ENCODE measurements at places on chromosomes 12 and 14.

DNA sequence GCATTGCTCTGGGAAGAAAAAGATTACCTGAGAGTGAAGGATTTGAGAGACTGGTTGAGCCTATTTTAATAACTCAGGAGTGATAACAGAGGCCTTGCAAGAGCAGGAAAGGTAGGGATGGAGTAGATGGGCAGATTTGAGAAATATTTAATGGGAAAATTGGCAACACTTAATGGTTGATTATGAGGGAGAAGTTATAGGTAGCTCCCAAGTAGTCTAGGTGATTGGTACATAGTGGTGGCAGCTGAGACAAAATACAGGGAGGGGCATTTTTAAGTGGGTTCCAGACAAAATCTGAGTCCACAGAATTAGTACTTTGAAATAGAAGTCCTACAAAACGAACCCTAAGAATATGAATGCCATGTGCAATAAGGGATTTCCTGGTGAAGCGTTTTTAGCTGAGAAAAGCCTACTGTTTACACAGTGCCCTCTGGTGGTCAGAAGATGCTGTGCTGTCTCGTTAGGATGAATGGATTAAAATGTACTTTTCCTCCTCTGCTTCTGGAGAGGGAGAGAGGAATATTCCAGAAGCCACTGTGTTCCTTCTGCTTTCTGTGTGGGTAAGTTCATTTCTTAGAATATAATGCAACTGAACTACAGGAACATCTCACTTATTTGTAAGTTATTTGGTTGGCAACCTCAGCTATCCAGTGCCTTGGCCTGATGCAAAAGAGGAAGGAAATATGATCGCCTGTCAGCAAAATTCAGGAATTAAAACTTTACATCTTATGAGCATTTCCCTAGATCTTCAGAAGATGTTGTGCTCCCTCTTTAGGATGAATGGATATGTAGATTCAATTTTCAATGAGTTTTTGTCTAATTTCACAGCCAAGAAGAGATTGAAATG, 6.5 kb downstream of the ZBTB1 start:
- DNase-seq: peak; percentile 18

DNA sequence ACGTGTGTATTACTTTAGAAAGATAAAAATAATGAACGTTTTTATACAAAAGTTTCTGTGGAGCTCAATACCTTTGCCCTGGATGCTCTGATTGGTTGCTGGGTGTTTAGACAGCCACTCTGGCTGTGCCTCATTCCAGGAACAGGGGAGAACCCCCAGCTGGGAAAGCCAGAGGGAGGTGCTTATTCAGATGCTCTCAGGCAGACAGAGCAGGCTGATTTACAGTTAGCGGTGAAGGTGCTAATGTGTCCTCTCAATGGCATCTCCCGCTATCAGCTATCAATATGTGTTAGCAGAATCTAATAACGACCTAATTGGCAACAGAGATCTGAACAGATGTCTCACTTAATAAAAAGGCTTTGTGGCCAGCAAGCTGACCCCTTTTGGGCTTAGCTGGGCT, 402.3 kb downstream of the NUAK1 start:
- DNase-seq: no peak

DNA sequence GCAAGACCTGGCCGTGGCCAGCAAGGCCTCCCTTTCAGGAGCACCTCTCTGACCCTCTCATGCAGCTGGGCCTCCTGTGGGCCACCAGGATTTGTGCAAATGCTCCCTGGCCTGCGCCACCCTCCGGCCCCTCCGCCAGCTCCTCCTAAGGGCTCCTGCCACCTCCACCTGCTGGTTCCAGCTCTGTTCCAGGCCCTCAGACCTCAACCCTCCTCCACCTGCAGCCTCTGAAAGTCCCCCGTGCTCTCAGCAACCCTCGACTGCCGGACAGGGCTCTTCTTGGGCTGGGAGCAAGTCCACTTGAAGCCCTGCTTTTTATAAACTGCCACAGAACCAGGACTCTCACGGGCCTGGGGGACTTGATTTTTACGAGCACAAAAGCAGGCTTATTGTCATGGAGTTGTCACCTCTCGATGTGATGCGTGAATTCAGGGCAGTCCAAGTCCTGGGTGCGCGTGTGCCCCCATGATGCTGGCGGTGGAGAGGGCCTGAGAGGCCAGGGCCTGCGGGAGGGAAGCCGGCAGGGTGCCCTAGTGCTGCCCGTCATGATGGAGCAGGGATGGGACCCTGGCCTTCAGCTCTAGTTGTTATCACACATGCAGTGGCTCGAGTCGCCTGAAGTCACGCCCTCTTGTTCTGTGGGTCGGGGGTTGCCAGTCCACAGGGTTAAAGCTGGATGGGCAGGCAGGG, 9.1 kb downstream of the TEDC1 start:
- no peak for DNase-seq

- no peak for DNase-seq
These were observed 27.4 kb downstream of the FAM234B start for GRCh38 chr12:13071305-13072280.

DNA sequence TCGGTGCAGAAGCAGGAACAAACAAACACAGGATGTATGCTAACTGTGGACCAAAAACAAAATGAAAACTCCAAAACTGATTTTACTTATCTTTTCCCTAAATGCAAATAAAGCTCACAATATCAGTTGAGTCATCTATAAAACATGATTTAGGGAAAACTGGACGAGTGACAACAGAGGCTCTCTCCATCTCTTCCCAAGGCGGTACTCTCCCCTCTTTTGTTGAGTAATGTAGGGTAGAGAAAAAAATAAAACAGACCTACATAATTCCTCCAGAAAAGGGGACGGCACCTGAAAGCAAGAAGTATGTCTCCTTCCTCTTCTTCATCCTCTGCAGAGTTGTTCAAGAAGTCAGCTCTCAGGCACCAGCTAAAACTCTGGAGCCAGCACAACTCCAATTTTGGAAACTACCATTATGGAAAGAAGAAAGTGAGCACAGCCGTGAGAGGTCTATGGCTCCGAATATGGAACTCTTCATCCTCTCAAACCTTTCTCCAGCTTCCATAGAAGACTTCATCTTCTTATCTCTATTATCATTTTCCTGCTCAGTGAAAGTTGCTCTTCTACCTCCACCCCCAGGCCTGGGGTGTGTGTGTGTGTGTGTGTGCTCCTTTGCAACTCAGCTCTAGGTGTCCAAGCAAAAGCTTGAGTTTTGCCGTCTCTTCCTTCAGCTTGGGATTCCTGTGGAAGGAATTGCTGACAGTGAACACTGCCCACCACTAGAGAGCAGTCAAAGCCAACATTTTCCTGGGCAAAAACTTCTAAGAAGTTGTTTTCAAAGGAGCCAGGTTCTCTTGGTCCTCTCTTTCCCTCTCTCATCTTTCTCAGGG, 155.4 kb downstream of the DIO2 start:
- no peak for DNase-seq

GRCh38 chr12:1865284-1865866, 45.0 kb downstream of the LRTM2 start:
- no peak for DNase-seq

- no peak for DNase-seq
These were observed 106.9 kb downstream of the PRKD1 start for GRCh38 chr14:29820785-29821184.

- DNase-seq: no peak
These were observed 73.3 kb downstream of the ERC1 start for GRCh38 chr12:1064317-1064716.

DNA sequence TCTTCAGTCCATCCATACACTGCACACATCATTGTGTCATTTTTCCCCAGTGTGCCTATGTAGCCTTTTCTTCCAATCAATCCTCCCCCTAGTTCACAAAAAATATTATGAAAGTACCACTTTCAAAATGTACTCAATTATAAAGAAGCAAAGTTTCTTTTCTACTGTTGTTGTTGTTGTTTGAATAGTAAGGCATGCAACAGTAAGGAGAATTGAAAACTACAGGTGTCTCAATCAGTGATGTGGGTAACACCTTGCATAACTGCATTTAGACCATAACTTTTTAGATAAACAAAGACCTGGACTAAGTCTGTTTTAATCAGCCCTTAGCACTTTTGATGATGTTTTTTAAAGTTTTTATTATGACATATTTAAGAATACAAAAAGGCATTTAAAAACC, 104.4 kb downstream of the EML5 start:
- no peak for DNase-seq

DNA sequence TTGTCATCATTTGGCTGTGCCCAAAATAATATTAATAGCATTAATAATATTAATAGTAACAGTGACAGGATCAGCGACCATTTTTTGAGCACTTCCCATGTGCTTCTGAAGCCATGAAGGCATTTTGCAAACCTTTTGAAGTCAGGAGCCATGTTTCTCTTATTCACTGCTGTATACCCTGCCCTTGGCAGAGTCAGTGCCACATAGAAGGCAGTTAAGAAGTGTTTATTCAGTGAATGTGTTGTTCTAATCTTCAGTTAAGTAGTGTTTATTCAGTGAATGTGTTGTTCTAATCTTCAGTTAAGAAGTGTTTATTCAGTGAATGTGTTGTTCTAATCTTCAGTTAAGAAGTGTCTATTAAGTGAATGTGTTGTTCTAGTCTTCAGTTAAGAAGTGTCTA, 319.7 kb upstream of the NAV3 start:
- no peak for DNase-seq

GRCh38 chr14:92317511-92317910, 5.5 kb upstream of the SLC24A4 start:
- DNase-seq: no peak

DNA sequence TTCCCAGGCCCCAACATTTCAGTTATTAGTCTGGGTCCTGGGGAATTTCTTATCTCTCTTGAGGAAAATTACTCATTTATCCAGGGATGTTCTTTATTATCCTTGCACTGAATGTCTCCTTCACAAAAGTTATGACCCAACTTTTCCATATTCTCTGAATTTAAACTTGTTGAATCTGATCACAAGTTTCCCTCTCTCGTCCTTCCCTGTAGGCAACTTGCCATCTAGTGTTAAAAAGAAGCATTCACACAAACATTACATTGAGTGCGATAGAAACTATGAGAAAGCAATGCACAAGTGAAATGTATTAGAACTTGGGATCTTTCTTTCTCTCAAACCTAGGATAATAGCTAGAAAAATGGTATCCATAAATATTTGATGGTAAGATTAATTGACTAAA, 608.4 kb downstream of the FSCB start:
- no peak for DNase-seq

DNA sequence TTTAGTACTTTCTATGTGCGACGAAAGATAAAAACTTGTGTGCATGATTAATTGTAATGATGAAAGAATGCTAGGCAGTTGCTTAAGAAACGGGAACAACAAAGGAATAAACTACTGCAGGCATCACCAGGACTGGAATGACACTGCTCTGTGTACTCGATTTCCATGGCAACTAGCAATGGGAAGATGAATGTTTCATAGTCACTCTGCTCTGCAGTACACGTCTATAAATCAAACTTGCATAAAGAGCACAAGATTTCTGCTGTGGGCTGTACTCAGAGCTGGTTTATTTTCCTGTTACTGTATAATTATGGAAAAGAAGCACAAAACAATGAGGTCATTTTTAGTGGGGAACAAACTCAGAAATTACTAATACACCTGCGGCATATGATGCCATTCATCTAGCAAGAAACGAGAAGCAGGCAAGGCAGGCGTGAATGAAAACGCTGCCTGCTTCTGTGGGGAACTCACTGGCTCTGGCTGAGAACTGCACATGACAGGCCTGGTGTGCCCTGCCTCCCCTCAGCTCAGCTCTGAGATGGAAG, 41.8 kb downstream of the EFCAB11 start:
- peak; percentile 58 for DNase-seq

DNA sequence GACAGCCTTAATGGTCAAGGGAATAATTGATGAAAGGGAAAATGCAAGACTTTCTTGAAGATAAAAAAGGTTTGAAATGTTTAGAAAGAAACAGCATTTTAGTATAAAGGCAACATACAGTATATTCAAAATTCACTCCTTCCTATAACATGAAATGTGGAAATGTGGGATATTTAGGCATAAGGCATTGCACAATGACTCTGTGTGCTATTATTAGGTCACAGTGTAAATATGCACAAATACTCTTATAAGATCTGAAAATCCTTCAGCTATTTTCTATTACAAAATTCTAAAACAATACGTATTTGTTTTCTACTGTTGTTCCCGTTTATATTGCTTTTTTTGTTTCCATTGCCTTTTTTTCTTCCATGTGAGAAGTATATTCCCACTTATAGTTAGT, 127.7 kb downstream of the SLC16A7 start:
- DNase-seq: no peak

DNA sequence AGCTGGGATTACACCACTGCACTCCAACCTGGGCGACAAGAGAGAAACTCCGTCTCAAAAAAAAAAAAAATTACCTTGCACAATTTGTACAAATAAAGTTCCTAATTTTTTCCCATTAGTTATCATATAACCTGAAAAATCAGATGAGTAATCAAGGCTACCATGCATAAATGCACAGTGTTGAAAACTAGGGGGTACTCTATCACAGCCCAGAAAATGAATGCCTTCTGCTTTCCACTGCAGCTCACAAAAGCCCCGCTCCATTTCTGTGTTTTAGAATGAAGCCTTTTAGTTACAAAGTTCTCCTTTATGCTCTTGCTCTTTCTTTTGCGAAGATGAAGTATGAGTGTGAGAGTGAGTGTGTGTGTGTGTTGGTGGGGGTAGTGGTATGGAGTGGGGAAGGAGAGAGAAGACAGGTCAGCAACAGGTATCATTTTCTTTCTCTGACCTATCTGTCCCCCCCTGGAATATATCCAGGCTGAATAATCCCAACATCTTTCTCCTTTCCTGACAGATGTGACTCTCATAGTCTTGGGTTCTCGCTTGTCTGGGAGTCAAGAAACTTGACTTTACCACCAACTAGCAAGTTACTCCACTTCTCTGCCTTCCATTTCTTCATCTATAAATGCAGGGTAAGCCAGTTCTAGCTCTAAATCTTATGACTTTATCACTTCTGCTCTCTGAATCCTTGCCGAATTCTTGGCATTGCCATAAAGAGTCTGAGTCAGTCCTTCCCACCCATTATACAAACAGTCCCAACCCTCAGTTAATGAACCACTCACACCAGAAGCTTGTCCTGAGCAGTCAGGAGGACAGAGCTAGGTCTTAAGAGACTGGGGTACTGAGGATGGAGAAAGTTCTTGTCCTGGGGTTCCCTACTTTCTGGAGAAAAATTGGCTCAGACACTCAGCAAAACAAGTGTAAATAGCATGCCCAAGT, 16.1 kb downstream of the BIN2 start:
- DNase-seq: no peak

DNA sequence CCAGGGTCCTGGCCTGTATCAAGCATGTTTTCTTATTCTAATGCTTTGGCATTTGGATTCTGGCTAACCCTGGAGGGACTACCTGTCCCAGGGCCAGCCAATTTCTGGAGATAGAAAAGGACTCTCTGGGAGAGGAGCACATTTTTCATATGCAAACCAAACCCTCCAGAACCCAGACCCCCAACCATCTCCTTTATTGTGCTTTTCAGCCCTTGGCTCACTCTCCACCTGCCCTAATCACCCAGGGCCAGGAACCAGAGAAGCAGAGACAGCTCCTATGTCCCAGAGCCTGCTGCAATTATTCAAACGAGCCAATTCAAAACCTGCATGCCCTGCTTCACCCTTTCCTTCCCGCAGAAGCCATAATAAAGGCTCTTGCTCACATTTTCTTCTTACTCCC, 23.8 kb downstream of the HSPB8 start:
- DNase-seq: no peak
